ENCODE measurements at places on chromosomes 3 and 15. TPM values are rescaled to one million over a fixed set of nuclear protein-coding genes. Genes with fewer than 3 reads are reported as not detected.

The ROPN1B gene
- not detected for total RNA-seq

The ONECUT1 gene
- not detected for total RNA-seq

The WNT5A gene
- total RNA-seq: 46.1 TPM

The PRICKLE2 gene
- total RNA-seq: 7.5 TPM

The IL20RB gene
- total RNA-seq: 34.0 TPM

The ZNF80 gene
- total RNA-seq: not detected

The ARHGEF3 gene
- 9.6 TPM for total RNA-seq

All from myometrial cell (primary cell).